NCI-H1417 treated with DMSO at 0.1 percent for 48 hours (cell line): ENCODE measurements at places on chromosomes 12 and 14.

DNA sequence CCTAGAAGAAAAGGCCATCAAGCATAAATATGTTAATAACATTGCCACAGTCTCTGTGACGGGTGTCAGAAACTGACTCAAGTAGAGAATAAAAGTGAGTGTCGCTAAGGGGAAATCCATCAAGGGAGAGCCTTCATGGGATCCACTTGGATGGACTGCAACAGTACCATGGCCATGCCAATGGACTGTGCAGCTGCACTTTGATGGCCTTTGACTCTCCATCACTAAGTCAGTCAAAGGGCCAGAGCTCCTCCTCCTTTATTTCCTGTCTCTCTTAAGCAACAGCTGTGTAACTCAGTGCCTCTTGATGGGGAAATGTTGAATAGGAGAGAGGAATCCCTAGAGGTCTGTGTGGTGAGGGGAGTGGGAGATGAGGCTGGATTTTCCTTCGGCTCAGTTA is 335.2 kb downstream of the BMP4 start:
- no peak for DNase-seq

- DNase-seq: no peak
These were observed 14.1 kb downstream of the SELPLG start for GRCh38 chr12:108619369-108620160.

DNA sequence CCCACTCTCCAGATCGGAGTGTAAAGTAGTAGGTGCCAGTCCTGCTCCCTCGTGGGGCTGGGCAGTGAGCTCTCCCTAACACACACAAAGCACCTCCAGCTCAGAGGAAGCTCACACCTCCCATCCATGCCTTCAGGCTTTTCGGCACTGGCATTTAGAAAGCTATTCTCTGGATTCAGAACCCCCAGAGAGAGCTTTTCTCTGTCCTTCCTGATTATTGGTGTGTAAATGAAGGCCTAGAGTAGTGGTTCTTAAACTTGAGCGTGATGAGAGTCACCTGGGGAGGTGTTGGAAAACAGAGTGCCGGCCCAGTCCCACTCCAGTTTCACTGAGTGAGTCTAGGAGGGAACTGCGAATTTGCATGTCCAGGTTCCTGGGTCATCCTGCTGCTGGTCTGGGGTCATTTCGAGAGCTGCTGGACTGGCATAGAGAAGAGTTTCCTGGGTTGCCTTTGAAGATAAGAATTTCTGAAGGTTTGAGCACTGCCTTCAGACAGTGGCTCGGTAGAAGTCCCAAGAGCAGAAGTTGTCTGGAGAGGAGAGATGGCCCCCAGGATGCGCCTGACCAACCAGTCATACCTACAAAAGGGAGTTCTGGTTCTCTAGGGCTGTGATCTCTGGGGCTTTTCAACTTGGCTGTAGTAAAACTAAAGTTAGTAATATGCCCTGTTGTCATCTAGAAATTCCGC is 15.1 kb downstream of the CD9 start:
- no peak for DNase-seq

DNA sequence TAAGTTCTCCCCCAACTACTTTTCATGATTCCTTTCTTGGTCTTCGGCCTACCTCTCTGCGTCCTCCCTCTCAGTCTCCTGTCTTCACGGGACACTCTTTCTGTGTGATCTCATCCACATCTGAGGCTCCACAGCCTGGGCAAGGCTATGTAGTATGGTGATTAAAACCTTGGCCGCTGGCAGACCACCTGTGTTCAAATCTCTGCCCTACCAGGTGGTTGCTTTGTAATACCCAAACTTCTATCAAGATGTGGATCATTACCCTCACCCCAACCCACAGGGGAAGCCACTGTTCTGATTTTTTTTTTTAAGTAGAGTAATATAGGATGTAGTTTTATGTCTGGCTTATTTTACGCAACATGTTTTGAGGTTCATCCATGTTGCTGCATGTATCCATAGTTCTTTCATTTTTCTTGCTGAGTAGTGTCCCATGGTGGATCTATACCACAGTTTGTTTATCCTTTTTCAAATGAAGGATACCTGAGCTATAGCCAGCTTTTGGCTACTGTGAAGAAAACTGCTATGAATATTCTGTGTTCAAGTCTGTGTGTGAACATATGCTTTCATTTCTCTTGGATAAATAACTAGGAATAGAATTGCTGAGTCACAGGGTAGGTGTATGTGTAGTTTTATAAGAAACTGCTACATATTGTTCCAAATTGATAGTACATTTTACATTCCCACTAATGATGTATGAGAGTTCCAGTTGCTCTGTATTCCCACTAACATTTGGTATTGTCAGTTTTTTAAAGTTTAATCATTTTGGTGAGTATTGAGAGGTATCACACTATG is 8.3 kb upstream of the STAT6 start:
- no peak for DNase-seq

- no peak for DNase-seq
These were observed 20.3 kb upstream of the EIF5 start for GRCh38 chr14:103313704-103314103.

- DNase-seq: no peak
These were observed 31.2 kb upstream of the KLC1 start for GRCh38 chr14:103597623-103598377.
